H9 (cell line): ENCODE measurements at places on chromosomes 16 and 17. TPM values are rescaled to one million over a fixed set of nuclear protein-coding genes. Genes with fewer than 3 reads are reported as not detected.

- no peak overlapping the region for H3K27ac ChIP-seq
- H3K27me3 ChIP-seq = no peaks in the 10 kb centered on the region; the same call in 1 of the 2 replicates
- no peaks in the 10 kb centered on the region for H3K36me3 ChIP-seq
- H3K4me1 ChIP-seq = peaks cover 4% of the 10 kb centered on the region; the same call in 1 of the 2 replicates
- no peak for DNase-seq
- H3K4me3 ChIP-seq = no peak overlapping the region
Measured at GRCh38 chr17:36653856-36654255, 52.5 kb downstream of the MRM1 start.

GRCh38 chr17:14771543-14771942 lies 470.7 kb downstream of the HS3ST3B1 start:
- no peaks in the 10 kb centered on the region for H3K4me1 ChIP-seq
- no peak overlapping the region for H3K27ac ChIP-seq
- peaks cover 11% of the 10 kb centered on the region for H3K36me3 ChIP-seq
- no peak overlapping the region for H3K4me3 ChIP-seq
- DNase-seq = no peak
- no peaks in the 10 kb centered on the region for H3K27me3 ChIP-seq

DNA sequence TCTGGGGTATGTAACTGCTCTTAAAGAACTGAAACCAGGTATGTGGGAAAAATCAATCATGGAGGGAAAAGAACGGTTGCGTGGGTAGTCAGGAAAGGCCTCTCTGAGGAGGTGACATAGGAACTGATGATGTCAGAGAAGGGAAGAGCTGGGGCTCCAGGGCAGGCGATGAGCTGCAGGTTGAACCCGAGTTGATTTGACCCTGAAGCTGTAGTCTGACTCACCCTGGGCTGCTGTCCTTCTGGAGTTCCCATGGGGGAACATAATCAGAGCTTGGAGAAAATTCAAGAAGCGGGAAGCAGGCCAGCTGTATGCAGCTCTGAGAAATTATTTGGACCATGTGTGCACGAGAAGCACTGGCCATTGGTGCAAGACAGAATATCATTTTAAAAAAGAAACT lies 16.7 kb downstream of the SLC6A2 start:
- H3K27ac ChIP-seq = no peak overlapping the region
- no peak overlapping the region for H3K4me3 ChIP-seq
- H3K27me3 ChIP-seq = no peaks in the 10 kb centered on the region
- DNase-seq = no peak

GRCh38 chr17:42698736-42699414 lies 16.5 kb downstream of the CNTNAP1 start:
- H3K27ac ChIP-seq = no peak overlapping the region
- H3K27me3 ChIP-seq = no peaks in the 10 kb centered on the region
- no peaks in the 10 kb centered on the region for H3K4me1 ChIP-seq

PRAC2 gene
- total RNA-seq = not detected in 2 replicates

DNA sequence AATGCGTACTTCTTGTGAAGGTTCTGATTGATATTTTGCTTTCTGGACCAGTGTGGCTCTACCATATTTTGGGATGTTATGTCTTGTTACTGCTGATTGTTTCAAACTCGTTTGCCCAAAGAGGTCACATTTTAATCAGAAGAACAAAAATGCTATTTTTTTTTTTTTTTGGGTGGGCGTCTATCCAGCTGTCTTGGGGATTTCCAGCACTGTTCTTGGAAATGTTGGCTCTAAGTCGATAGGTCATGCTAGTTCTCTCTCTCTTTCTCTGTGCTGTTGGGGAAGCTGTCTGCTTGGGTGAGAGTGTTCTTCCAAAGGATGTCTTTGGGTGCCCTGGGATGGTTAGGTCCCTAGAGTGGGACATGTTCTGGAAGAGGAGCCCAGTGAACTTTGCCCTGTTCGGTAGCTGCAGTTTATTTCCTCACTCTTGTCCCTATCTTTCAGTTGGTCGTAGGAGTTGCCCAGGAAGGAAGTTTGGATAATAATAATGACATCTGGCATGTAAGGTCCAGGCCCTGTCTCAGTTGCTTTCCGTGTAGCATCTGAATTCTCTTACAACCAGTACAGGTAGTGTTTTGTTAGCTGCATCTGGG lies 2.9 kb downstream of the IRF8 start:
- H3K27me3 ChIP-seq = peaks cover 18% of the 10 kb centered on the region; the same call in 1 of the 2 replicates
- no peak for DNase-seq
- H3K27ac ChIP-seq = no peak overlapping the region
- no peaks in the 10 kb centered on the region for H3K36me3 ChIP-seq
- no peaks in the 10 kb centered on the region for H3K4me1 ChIP-seq

DNA sequence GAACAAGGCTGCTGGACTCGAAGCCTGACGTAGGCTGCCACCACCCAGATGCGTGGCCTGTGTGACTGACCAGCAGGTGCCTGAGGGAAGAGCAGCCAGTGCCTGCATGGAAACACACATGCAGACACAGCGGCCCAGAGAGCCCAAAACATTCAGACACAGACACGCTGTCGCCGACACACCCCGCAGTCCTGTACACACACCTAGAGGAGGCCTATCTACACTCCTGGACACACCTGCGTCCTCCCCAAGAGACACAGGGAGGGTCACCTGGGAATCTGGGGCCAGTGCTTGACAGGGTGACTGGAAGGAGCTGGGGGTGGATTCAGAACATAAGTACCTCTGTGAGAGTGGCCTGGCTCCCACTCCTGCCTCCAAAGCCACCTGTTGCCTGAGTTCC lies 6.1 kb upstream of the TSPOAP1 start:
- no peak for DNase-seq
- H3K4me1 ChIP-seq = peaks cover 8% of the 10 kb centered on the region; the same call in 1 of the 2 replicates
- H3K27ac ChIP-seq = no peak overlapping the region
- H3K36me3 ChIP-seq = no peaks in the 10 kb centered on the region
- no peak overlapping the region for H3K4me3 ChIP-seq

CAPNS2 gene
- 0.29 TPM in 1 of 2 replicates, not detected in the other for total RNA-seq

DNA sequence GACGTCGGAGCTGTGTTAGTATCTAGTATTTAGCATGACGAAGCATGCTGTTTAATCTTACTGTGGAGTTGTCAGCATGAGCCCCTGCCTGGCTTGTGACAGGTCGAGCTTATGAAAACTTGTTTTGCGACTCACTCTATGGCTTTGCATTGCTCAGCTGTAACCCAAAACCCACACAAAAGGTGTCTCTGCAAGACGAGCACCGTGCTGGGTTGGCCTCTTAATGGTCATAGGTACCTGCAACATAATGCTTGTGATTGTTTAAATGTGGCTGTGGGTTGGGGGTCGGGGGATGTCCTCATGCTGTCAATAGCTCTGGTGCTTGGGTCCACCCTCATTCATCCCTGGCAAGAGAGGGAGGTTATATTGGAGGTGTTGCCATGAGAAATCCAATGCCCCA lies 5.4 kb downstream of the NTN1 start:
- DNase-seq = no peak
- H3K27ac ChIP-seq = no peak overlapping the region
- H3K36me3 ChIP-seq = no peaks in the 10 kb centered on the region
- H3K4me3 ChIP-seq = no peak overlapping the region

TIMP2 gene
- total RNA-seq = 29.0 and 30.3 TPM in 2 replicates

- H3K4me1 ChIP-seq = peaks cover 6% of the 10 kb centered on the region; the same call in 1 of the 2 replicates
- DNase-seq = no peak
- no peaks in the 10 kb centered on the region for H3K27me3 ChIP-seq
- no peak overlapping the region for H3K27ac ChIP-seq
- H3K36me3 ChIP-seq = peaks cover 5% of the 10 kb centered on the region; the same call in 1 of the 2 replicates
Measured at GRCh38 chr17:60330731-60331130, 61.2 kb downstream of the USP32 start.

C16orf54 gene
- not detected in 2 replicates for total RNA-seq

DNA sequence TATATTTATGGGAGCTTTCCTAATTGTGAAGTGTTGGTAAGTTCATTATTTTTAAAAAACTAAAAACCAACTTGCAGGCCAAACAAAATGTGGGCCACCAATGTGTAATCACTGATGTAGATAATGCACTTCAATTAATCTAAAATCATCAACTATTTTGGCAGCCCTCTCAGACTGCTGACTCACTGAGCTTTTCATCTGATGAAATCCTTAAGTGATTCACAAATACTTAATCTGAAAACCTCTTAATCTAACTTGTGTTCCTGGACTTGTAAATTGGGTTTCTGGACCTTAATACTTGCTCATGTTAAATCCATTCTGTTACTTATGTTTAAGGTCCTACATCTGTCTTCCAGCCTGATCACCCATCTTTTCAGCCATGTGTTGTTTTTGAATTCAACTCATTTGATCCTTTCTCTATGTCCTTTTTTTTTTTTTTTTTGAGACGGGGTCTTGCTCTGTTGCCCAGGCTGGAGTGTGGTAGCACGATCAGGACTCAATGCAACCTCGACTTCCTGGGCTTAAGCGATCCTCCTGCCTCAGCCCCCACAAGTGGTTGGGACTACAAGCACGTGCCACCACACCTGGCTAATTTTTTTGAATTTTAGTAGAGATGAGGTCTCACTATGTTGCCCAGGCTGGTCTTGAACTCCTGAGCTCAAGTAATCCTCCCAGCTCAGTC lies 39.0 kb downstream of the PRKCB start:
- H3K36me3 ChIP-seq = no peaks in the 10 kb centered on the region; the same call in 2 of the 3 replicates
- DNase-seq = no peak
- no peaks in the 10 kb centered on the region for H3K27me3 ChIP-seq
- no peak overlapping the region for H3K27ac ChIP-seq
- H3K4me1 ChIP-seq = no peaks in the 10 kb centered on the region

DNA sequence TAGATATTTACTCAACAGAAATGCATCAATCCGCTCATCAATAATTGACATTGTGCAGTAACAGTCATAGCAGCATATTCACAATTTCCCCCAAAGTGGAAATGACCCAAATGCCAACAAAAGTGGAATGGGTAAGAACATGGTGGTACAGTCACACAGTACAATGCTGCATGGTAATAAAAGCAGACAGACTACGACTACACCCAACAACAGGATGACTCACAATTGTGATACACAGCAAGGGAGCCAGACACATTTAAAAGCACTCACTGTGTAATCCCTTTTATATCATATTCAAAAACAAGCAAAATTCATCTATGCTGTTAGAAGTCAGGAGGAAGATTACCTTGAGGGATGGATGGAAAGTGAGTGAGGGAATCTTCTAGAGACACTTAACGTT lies 76.5 kb upstream of the NUDT7 start:
- no peak for DNase-seq
- no peak overlapping the region for H3K4me3 ChIP-seq

- peaks cover 19% of the 10 kb centered on the region for H3K36me3 ChIP-seq
- peaks cover 4% of the 10 kb centered on the region; the same call in 1 of the 2 replicates for H3K4me1 ChIP-seq
- no peak overlapping the region for H3K27ac ChIP-seq
- peak; percentile 61 for DNase-seq
- H3K27me3 ChIP-seq = no peaks in the 10 kb centered on the region
- H3K4me3 ChIP-seq = no peak overlapping the region
Measured at GRCh38 chr16:16073891-16074881, 124.8 kb downstream of the ABCC1 start.

- peaks cover 22% of the 10 kb centered on the region for H3K27me3 ChIP-seq
- no peak overlapping the region for H3K27ac ChIP-seq
- H3K4me3 ChIP-seq = peak overlapping the region; percentile 54; the same call in 1 of the 3 replicates
- H3K4me1 ChIP-seq = no peaks in the 10 kb centered on the region
Measured at GRCh38 chr16:1982013-1982433, 754 bp upstream of the NOXO1 start.

DNA sequence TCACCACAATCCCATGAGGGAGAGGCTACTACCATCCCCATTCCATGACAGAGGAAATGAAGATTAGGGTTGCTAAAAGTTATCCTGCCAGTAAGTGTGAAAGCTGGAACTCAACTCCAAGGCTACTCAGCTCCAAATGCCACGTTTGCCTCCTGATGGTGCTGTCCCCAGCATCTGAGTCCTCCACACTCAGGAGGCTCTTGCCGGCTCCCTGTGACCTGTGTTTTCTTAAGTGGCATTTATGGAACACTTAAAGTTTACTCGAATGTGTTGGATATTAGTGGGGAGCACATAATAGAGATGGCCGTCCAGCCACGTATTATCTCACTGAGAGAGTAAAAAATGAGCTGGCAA lies 267.9 kb downstream of the CBLN1 start:
- H3K27ac ChIP-seq = no peak overlapping the region
- H3K36me3 ChIP-seq = peaks cover 1% of the 10 kb centered on the region; the same call in 1 of the 3 replicates
- H3K4me1 ChIP-seq = no peaks in the 10 kb centered on the region; the same call in 1 of the 2 replicates
- DNase-seq = no peak

DNA sequence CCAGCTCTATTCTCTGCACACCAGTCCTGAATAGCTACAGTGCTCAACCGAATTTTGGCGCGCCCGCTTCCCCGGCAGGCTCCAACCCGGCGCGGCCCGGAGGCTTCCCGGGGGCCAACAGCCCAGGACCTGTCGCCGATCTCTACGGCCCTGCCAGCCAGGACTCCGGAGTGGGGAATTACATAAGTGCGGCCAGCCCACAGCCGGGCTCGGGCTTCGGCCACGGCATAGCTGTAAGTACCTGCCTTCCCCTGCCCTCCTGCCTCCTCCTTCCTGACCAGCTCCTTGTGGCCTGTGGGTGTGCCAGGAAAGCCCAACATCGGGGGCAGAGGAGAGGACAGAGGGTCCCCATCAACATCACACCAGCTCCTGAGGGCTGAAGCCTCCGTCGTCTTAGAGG lies 70.2 kb downstream of the CCDC182 start:
- H3K4me1 ChIP-seq = no peaks in the 10 kb centered on the region
- no peak overlapping the region for H3K4me3 ChIP-seq
- no peak overlapping the region for H3K27ac ChIP-seq
- H3K36me3 ChIP-seq = peaks cover 14% of the 10 kb centered on the region; the same call in 1 of the 2 replicates

- peaks cover 16% of the 10 kb centered on the region; the same call in 1 of the 2 replicates for H3K27me3 ChIP-seq
- H3K36me3 ChIP-seq = no peaks in the 10 kb centered on the region
- DNase-seq = no peak
Measured at GRCh38 chr16:77437859-77438258, 3.0 kb upstream of the ADAMTS18 start.

DNA sequence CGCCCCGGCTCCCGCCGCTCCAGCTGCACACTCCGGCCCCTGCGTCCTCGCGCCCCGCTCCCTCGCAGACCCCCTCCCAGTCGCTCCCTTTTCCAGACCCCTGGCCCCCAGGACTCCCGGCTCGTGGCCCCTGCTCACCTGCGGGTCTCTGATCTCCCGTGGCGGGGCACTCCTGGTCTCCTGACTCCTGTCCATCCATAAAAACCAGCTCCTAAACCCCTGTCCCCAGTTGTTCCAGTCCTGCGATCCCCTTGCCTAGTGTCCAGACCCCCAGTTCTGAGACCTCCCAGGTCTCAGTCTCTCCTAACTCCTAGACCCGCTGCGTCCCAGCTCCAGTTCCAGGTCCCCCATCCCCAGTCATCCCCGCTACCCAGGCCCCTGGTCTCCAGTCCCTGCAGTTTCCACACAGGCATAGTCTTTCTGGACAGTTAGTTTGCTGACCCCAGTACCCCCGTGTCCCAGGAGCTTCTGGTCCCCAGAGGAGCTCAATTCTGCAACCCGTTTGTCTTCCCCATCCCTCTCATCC lies 379 bp downstream of the SNX29 start:
- peak; percentile 34 for DNase-seq
- no peaks in the 10 kb centered on the region for H3K27me3 ChIP-seq
- H3K36me3 ChIP-seq = peaks cover 10% of the 10 kb centered on the region; the same call in 1 of the 2 replicates
- peaks cover 3% of the 10 kb centered on the region; the same call in 1 of the 2 replicates for H3K4me1 ChIP-seq
- no peak overlapping the region for H3K27ac ChIP-seq

FUS gene
- total RNA-seq = 953 and 1,034 TPM in 2 replicates
